ENCODE measurements at places on chromosomes 7 and 10. TPM values are rescaled to one million over a fixed set of nuclear protein-coding genes. Genes with fewer than 3 reads are reported as not detected.
A peak's percentile ranks its signal among the peaks of the same experiment; 100 is the strongest.

DNA sequence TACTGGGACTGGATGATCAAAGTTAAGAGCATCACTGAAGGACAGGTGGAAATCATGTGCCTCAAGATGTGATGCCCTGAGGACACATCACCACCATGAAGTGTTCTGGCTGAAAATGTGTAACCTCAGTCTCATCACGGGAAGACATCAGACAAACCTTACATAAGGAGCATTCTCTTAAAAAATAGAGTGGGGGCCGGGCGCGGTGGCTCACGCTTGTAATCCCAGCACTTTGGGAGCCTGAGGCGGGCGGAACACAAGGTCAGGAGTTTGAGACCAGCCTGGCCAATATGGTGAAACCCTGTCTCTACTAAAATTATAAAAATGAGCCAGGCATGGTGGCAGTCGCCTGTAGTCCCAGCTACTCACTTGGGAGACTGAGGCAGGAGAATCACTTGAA is 65.6 kb downstream of the LOXL4 start:
- no peak for DNase-seq

- DNase-seq: no peak
Measured at GRCh38 chr7:132596588-132596987, 20.3 kb upstream of the PLXNA4 start.

GRCh38 chr7:50462361-50462760 is 12.2 kb upstream of the FIGNL1 start:
- no peak for DNase-seq

CREB5 gene
- 1.3 TPM for total RNA-seq

DNA sequence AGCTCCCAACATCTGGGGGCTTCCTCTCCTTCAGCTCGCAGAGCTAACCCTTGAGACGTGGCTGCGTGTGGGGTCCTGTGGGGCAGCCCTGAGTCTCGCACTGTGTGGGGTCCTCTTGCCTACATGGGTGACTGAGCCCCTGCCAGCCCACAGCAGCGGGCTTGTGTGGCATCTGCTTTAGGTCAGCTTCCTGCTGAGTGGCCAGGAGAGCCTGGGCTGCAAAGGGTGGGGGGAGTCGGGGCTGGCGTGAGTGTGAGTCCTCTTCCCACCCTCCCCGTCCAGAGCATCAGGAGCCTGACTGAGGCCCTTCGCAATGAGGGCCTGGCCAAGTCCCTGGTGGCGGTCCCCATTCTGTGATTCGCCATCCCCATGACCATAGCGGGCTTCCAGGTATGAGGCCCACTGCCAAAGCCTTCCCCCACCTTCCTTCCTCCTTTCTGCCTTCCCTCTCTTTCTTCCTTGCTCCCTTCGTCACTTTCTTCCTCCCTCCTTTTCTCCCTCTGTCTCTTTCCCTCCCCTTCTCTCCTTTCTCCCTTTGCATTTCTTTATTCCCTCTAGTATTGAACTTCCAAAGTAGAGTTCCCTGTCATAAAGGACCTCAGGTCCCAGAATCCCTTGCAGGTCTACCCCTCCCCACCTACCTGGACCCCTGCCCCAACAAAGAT is 85.2 kb downstream of the CDH23 start:
- no peak for DNase-seq

DNA sequence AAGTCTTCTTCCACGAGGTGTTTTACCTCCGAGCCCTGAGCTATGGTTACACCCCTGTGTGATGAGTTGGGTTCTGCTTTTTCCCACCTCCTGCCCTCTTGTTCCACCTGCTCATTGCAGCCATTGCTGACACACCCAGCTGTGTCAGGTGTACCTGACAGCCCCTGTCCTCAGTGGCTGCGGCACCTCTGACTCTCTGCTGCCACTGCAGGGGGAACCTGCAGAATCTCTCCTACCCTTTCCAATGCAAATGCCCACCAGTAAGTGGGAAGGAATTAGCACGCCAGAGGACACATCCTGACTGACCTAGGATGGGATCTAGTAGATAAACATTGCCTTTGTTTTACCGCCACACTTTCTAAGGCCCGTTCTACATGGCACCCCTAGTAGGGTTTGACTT is 600.9 kb upstream of the MKI67 start:
- DNase-seq: no peak

AKR1C8 gene
- not detected for total RNA-seq

ERVW-1 gene
- total RNA-seq: not detected

AIFM2 gene
- 21.6 TPM for total RNA-seq

DNA sequence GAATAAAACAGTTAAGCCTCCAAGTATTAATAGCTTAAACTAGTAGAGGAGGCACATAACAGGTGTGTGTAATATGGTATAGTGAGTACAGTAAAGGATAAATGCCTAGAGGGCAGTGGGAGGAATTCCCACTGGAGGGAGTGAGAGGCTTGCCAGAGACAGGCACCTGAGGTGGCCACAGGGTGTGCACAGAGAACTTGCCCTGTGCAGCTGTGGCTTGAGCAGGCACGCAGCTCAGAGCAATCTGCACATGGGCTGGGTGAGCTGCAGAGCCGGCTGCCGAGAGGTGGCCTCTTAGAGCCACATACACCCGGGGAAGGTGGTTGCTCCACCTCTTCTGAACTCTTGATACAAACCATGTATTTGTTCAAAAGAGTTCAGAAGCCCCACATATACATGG is 237.1 kb downstream of the COBL start:
- DNase-seq: peak; percentile 22

- no peak for DNase-seq
Measured at GRCh38 chr7:151174246-151175046, 7.0 kb upstream of the GBX1 start.

PHKG1 gene
- 1.7 TPM for total RNA-seq

- DNase-seq: no peak
Measured at GRCh38 chr7:46173476-46174195, 252.6 kb upstream of the IGFBP3 start.

PAPSS2 gene
- 23.2 TPM for total RNA-seq

GRCh38 chr10:128048819-128049210 is 77.4 kb downstream of the MKI67 start:
- DNase-seq: no peak

POMZP3 gene
- 9.9 TPM for total RNA-seq

RADIL gene
- not detected for total RNA-seq

DNA sequence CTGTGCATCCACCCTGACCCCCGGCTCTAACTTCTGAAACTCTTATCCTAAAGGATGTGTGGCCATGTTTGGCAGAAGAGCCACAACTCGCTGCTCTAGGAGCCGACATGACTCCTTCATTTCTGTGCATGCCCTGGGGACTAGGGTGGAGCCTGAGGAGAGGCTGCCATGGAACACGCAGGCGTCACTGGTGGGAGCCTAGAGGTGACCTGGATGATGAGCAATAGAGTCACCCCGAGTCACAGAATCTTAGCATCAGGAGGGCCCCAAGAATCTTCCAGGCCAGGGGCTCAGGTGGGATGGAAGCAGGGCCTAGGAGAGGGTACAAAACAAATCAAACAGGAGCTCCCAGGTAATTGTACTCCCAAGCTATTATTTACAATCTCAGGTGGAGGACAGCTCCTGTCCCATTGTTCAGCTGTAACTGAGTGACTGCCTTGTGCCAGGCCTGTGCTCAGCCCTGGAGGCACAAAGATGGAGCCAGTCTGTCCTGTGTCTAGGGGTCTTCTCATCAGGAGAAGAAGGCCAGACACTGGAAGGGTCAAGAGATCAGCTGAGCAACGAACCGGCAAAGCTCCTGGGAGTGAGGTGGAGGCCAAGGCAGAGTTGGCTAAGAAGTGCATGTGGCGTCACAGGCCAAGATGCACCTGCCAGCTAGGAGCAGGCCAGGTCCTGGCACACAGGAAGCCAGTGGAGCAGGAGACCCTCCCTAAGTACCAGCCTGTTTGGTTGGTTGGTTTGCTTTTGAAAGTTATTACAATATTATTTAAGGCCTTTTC is 5.8 kb upstream of the ZNF22 start:
- DNase-seq: no peak

DNA sequence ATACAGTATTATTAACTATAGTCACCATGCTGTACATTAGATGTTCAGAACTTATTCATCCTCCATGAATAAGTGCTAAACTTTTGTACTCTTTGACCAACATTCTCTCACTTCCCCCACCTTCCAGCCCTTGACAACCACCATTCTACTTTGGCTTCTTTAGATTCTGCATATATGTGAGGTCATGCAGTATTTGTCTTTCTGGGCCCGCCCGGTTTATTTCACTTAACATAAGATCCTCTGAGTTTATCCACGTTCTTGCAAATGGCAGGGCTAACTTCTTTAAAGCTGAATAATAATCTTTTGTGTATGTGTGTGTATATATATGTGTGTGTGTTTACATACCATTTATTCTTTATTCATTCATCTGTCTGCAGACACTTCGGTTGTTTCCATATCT is 336.8 kb downstream of the BBS9 start:
- no peak for DNase-seq
